CD4-positive, alpha-beta T cell (primary cell): ENCODE measurements at places on chromosomes 2 and 18. TPM values are rescaled to one million over a fixed set of nuclear protein-coding genes. Genes with fewer than 3 reads are reported as not detected.

GRCh38 chr2:120545521-120546047 is 190.1 kb upstream of the GLI2 start:
- no peaks in the 10 kb centered on the region for H3K4me1 ChIP-seq
- H3K36me3 ChIP-seq: no peaks in the 10 kb centered on the region
- H3K4me3 ChIP-seq: no peak overlapping the region

The OBSL1 gene
- 0.31 TPM for total RNA-seq

DNA sequence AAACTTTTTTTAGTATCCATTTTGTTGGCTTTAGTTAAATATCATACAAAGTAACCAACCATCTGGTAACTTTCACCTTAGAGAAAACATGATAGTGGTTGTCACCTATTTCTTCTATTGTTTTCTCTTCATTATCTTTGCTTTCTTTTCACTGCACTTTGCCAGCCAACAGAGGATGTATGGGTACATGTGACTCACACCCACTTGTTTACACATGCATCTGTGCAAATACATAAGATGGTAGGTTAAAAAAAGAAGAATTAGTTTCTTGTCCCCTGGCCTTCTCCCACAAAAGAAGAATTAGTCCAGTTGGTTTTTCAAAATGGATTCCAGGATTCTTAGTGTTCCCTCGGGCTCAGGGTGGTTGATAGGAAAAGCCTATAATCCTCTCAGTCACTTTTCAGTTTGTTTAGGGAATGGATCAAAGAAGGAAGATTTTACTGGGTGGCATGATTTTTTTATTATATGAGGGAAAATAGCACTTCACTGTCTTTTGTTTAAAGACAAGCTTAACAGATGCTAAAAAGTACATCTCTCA is 46.6 kb downstream of the CDK15 start:
- peaks cover 13% of the 10 kb centered on the region for H3K27me3 ChIP-seq
- no peaks in the 10 kb centered on the region for H3K36me3 ChIP-seq
- no peak overlapping the region for H3K27ac ChIP-seq

GRCh38 chr2:238994876-238995275 is 147.0 kb downstream of the TWIST2 start:
- no peaks in the 10 kb centered on the region for H3K36me3 ChIP-seq
- no peak overlapping the region for H3K4me3 ChIP-seq
- H3K4me1 ChIP-seq: no peaks in the 10 kb centered on the region
- H3K27ac ChIP-seq: no peak overlapping the region
- DNase-seq: no peak

The LYG1 gene
- total RNA-seq: 1.3 TPM

DNA sequence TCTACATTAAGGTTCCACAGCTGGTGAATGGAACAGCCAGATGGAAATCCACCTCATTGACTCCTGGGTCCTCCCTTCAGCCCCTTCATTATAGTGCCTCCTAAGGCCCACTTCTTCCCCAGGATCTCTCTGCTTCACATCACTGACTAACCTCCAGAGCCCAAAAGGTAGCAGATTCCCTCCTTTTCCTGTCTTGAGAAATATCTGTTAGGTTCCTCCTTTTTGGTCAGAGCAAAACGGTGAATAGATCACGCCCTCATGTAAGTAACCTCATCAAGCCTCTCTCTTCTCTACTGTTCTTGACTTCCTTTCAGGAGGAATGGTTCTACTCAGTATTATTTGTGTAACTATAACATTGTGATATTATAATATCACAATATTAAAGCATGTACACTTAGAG is 155.0 kb upstream of the SRD5A2 start:
- no peak overlapping the region for H3K4me3 ChIP-seq
- no peak overlapping the region for H3K27ac ChIP-seq
- no peaks in the 10 kb centered on the region for H3K4me1 ChIP-seq
- H3K36me3 ChIP-seq: no peaks in the 10 kb centered on the region
- DNase-seq: no peak
- no peaks in the 10 kb centered on the region for H3K27me3 ChIP-seq

DNA sequence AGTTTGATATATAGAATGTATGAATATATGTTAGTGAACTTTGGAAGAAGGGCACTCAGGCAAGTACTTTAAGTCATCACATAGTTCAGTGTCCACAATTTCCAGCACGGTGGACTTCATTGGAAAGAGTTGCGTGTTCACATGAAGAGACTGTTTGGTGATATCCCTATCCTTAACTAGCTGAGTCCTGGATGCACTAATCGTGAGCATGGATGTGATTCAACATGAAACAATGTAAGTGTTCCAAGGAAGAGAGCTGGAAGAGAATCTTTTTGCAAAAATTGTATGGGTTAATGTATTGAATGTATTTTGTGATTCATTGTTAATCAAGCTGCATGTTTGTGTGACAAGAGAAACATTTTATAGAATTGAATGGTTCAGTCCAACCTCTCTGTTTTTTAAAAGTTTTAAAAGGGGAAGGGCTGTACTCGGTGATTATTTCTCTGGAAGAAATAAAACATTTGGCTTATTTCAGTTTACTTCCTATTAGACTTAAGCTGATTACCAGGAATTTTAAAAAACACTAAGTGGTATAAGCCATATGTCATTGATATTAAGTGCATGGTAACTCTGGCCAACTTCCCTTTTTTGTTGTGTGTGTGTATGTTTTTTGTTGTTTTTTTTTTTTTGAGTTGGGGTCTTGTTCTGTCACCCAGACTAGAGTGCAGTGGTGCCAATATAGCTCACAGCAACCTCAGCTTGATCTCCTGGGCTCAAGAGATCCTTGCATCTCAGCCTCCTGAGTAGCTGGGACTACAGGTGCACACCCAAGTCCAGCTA is 8.6 kb downstream of the XRCC5 start:
- H3K4me3 ChIP-seq: no peak overlapping the region
- no peaks in the 10 kb centered on the region for H3K27me3 ChIP-seq
- no peak overlapping the region for H3K27ac ChIP-seq

The HSPE1 gene
- 50.8 TPM for total RNA-seq

DNA sequence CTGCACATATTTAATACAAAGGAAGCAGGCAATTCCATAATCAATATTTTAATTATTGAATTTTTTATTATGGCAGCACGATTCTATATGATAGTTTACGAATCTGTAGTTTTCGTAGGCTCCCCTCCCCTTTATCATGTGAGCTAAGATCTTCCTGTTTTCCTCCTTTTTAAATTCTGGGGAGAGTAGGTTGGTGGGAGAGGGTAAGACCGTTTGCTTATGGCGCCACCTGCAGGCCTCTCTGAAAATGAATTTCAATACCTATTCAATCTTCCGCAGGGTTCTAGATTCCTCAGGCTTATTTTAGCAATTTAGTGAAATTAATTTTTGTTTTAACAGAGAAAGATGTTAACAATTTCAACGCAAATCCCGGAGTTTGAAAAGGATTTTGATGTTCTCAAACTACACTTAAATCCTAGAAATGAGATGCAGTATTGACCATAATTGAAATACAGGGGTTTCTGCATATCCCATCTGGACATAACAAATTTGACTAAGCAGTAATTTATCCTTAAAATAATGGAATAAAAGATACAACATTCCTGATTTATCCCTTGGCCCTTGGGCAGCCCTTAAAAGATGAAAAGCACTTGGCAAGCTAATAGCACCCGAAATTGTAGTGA is 12.8 kb upstream of the GBX2 start:
- no peak overlapping the region for H3K4me3 ChIP-seq
- no peak overlapping the region for H3K27ac ChIP-seq
- H3K27me3 ChIP-seq: peaks cover 52% of the 10 kb centered on the region
- peaks cover 17% of the 10 kb centered on the region for H3K4me1 ChIP-seq

DNA sequence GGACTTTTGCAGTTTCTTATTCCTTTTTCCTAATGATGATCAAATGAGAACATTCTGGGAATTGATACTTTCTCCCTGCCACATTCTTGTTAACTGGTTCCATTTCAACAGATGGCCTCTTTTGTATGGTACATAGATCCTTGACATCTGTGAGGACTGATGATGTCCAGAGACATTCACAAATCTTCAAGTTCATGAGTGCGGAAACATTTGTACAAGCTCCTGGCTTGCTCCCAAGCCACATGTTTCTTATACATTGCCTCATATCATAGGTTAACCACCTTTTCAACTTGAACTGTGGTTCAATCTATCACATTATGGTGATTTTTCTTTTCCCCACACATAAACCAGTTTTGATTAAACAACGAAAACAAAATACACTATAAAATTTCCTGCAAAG is 267.3 kb downstream of the CLIP4 start:
- H3K27me3 ChIP-seq: peaks cover 3% of the 10 kb centered on the region
- H3K4me1 ChIP-seq: no peaks in the 10 kb centered on the region
- H3K27ac ChIP-seq: no peak overlapping the region
- no peak for DNase-seq
- H3K36me3 ChIP-seq: no peaks in the 10 kb centered on the region
- no peak overlapping the region for H3K4me3 ChIP-seq
